ENCODE measurements at places on chromosomes 2 and 18.

GRCh38 chr2:72457801-72458516 lies 310.3 kb upstream of the CYP26B1 start:
- no peak for DNase-seq

GRCh38 chr2:86352137-86352726 lies 14.8 kb upstream of the REEP1 start:
- no peak for DNase-seq

DNA sequence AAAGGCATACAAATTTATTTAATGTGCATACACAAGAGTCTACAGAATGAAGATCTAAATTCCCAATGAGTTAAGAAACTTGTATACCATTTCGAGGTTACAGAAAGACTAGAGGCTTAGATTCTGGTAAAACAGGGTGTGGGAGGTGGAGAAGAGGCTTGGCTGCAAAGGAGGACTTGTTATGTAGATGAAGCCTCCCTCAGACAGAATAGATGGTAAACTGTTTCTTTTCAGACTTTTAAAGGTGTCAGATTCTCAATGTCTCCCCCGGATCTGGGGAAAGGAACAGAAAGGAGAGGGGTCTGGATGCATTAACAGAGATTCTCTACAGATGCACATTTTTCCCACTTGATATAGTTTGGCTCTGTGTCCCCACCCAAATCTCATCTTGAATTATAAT lies 126.0 kb downstream of the ST6GAL2 start:
- no peak for DNase-seq

DNA sequence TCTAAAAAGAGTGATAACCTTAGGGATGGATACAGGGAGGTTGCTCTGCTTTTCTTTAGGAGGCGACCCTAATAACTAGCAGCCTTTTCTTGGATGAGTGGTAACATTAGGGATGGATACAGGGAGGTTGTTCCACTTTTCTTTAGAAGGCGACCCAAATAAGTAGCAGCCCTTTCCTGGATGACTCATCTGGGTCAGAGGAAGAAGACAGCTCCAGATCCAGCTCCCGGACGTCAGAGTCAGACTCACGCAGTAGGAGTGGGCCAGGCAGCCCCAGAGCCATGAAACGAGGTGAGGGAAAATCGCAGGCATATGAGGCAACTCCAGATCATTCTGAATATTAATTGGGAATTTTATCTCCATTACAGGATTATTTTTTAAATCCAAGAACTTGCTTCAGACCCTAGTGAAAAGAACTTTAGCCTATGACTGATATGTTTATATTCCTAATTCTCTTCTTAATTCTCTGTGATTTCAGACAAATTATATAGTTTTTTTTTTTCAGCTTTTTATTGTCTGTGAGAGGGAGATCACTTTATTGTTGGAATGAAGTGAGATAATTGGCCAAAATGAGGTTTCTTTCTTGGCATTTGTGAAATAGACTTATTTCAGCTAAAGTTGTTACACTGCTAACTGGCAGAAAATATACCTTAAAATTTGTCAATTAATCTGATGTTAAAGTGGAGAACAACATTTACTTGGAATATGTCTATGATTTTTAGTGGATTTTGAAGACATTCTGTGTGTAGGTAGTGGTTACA lies 31.2 kb upstream of the C1GALT1C1L start:
- DNase-seq: no peak

DNA sequence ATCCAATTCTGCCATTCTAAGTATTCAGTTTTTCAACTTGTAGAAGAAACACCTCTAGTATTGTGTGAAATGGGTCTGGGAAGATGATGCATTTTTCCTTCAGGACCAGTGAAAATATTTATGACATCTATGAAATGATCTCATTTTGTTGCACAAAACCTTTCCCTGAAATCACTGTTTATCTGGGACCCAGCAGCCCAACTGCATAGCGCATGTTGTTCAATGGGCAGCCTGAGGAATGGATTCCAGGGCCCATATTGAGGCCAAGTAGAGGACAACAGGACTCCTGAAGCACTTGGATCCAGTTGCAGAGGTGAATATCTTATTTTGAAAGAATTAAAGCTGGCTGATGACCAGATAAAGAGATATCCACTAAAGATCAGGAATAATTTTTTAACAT lies 7.3 kb downstream of the RBMS1 start:
- no peak for DNase-seq

DNA sequence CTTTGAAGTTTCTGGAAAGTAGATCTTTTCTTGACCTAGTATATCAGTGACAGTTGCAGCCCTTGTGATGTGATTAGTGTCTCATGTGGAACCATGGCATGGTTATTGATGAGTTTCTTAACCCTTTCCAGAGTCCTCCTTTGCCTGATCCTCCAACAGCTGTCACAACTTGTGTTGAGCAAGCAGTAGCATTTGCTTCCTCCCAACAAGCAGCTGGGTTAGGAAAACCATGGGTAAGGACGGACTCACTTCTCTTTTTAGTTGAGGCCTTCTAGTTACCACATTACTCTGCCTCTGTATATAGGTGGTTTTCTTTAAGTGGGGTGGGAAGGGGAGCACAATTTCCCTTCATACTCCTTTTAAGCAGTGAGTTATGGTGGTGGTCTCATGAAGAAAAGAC lies 96.3 kb downstream of the XRCC5 start:
- no peak for DNase-seq
